HT1080 (cell line): ENCODE measurements at places on chromosomes 7 and 10.

GRCh38 chr10:131786756-131787605 is 113.8 kb upstream of the PPP2R2D start:
- DNase-seq: no peak

DNA sequence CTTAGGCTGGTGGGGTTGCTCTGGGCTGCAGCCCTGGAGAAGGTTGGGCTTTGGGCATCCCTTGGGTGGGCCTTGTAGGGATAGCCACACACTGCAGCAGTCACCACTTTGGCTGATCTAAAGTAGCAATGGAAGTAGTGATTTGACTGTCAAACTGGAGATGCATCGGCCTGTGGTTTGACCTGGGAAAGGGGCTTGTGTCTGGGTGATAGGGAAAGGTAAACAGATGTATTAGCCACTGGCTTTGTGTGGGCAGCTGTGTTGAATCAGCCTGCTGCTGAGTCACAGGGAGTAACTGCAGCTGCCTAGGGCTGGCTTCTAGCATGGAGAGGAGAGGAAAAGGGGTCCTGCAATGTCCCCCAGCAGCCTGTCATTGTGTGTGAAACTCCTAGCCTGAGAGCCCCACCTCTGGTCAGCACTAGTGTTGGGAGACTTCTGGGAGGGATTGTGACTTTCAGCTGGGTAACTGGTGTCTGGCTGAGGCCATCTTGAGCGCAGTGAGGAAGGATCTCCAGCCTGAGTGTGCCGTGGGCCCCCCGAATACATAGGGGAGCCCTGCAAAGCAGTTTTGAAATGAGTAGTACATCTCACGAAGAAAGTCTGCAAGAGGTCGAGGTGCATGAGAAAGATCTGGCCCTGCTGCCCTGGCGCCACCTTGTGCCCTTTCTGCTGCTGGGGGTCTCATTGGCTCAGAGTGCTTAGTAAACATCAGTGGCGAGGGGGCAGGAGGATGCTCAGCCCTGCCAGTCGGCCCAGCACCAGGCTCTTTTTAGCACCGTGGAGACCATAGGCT is 117.3 kb downstream of the FANK1 start:
- DNase-seq: peak; percentile 91

GRCh38 chr7:91814189-91814588 is 66.3 kb downstream of the MTERF1 start:
- no peak for DNase-seq

DNA sequence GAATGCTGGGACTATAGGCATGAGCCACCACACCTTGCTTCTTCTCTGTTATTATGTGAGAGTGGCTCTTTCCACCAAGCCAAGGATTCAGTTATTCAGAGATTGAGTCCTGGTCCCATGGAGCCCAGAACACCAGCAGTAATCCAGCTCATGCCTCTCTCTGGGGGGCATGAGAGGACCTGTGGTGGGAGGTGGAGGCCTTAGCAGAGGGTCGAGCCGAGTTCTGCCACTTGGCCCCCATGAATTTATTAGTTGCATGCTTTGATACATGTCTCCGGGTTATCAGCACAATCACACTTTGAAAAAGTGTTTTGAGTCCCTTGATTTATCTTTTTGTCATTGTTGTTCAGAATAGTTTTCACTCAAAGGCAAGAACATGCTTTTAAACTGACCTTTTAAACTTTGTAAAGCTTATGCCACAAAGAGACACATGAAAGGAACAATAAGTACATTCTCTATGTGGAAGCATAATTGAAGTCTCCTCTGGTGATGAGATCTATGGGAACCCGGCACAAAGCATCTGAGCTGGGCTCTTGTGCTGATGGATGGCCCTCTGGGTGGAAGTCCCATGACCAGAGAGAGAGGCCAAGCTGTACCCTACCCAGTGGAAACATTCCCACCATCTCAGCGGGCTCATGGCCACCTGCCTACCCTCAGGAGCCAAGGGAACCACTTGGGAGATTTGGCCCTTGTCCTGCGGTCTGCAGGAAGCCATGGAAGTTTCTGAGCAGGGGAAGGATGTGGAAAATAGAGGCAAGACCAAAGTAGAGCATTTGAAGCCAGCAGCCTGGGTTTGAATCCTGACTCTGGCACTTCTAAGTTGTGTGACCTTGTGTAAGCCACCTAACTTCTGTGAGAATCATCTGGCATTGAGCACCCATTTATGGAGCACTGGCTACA is 53.9 kb downstream of the MINDY4 start:
- no peak for DNase-seq

- peak; percentile 97 for DNase-seq
These were observed 461.9 kb upstream of the KLF6 start for GRCh38 chr10:4246881-4247358.

- DNase-seq: no peak
These were observed 28.6 kb downstream of the PARD3 start for GRCh38 chr10:34786464-34786863.

GRCh38 chr10:48249763-48250351 is 24.6 kb downstream of the FRMPD2 start:
- DNase-seq: no peak

- DNase-seq: no peak
These were observed 108.7 kb downstream of the TBXAS1 start for GRCh38 chr7:139937715-139938114.

DNA sequence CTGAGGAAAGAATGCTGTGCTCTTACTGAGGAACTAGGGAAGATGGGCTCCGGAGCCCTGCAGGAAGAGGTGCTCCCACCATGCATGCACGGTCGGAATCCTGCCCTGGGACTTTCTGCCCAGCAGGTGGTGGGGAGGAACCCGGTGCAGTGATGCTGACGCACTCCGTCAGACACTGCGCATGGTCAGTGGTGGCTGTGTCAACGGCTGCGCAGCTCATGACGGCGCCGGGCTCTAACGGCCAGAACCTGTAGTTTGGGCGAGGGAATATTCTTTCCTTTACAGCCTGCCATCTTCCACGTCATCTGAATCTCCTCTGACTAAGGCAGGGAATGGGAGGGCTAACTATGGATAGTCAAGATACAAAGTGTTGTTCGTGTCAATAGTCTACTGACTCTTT is 189.2 kb upstream of the MGMT start:
- DNase-seq: no peak

DNA sequence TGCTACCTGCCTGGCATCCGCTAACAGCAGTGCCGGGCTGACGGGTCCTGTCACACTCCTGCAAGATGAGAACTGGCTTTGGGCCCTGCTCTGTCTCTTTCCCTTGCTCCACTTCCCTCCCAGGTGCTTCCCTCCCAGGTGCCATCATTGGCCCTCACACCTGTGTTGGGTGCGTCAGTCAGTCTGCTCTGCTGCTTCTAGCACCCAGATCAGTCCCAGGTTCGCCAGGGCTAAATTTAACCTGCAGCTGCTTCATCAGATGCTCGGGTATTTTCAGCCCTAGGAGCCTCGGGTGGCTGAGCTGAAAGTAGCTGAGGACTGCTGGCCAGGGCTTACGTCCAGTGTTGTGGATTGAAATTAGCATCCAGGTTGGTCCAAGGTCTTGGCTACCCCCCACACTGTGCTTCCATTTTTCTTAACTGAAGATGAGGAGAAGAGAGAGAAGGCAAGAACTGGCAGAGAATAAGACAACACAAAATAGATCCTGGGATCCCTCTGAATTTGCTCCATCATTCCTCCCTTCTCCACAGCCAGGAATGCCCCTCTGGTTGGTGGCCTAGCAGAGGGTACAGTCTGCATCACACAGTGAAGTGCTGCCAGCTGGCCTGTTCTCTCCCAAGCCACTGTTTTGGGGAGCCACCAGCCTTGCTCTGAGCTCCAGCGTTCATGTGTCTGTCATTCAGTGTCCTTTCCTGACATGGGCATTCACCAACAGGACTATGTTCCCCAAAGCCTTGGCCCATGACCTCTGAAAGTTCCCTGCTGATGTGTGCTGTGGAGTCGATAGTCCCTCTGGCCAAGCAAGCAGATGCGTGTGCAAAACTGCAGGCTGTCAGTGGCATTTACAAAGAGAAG is 65.9 kb upstream of the SYPL1 start:
- DNase-seq: no peak

DNA sequence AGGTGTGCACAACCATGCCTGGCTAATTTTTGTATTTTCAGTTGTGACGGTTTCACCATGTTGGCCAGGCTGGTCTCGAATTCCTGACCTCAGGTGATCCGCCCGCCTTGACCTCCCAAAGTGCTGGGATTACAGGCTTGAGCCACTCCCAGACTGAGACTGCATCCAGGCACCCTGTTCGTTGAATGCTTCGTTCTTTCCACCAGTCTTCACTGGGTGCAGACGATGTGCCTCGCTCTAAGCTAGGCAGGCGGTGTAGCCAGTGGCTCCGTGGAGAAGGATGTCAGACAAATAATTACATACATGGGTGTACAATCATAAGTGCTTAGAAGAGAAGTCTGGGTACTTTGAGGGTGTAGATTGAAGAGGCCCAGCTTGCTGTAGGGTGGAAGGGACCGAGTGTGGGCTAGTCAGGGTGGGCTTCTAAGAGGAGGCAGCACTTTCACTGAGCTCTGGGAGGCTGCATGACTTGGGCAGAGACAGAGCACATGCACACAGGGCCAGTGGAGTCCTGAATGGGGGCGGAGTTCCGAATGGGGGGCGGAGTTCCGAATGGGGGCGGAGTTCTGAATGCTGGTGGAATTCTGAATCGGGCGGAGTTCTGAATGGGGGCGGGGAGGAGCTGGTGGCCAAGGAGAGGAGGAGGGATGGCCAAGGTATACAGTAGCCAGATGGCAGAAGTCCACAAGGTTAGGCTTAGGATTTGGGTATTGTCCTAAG is 74.3 kb downstream of the COL26A1 start:
- DNase-seq: no peak

DNA sequence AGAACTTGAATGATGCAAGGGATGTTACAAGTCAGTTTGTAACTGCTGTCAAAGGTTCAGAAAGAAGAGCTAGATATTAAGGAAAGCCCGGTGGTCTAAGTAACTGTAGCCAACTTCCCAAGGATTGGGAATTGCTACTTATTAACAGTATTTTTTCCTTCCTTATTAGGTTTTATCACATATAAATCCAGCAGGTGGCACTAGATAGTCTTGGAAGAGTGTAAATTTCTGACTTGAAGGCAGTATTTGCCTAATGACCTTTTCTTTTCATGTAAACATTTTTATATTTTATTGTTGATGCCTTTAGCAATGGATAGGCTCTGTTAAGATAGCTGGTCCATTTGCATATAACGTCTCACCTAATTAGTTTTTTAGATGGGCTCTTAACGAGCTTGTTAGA is 51.2 kb downstream of the ANLN start:
- peak; percentile 6 for DNase-seq

GRCh38 chr7:81583882-81584533 is 185.8 kb downstream of the HGF start:
- no peak for DNase-seq

DNA sequence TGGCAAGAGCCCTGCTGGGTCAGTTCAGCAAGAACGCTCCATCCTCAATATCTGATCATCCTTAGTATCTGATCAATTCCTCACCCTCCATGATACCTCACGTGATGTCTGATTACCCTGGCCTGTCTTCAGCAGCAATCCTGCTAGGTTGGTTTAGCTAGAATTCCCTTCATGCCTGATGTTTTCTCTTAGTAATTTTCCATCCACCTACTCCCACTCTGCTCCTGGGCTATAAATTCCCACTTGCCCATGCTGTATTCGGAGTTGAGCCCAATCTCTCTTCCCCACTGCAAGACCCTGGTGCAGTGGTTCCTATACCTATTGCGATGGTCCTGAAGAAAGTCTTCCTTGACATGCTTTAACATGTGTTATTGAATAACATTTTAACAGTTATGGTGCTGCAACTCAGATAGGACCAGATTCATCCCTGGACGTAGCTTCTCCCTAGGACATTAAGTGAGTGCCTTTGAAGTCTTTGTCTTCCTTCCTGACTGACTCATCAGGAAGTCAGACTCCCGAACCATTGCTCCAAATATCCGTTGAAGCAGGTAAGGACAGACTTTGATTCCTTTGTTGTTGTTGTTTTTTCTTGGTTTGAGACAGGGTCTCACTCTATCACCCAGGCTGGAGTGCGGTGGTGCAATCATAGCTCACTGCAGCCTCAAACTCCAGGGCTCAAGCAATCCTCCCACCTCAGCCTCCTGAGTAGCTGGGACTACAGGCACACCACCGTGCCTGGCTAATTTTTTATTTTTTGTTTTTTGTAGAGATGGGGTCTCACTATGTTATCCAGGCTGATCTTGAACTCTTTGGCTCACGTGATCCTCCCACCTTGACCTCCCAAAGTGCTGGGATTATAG is 29.4 kb upstream of the CLDN3 start:
- DNase-seq: peak; percentile 55

DNA sequence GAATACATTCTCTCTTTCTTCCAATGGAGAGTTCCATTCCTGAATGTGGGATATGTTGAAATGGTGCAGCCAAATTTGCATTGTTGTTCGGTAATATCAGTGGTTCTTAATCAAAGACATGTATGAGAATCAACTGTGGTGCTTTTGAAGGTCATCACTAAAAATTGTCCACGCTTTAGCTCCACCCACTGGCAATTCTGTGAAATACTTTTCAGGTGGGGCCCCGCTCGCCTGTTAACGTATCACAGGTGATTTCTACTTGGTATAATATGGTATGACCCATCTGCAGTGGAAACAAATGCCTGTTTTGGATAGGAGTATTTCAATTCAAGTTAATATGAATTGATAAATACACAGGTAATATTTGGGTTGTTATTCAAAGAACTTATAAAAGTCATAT is 178.4 kb downstream of the NSUN6 start:
- DNase-seq: no peak

- DNase-seq: no peak
These were observed 115.1 kb upstream of the ANTXRL start for GRCh38 chr10:46171661-46172060.

GRCh38 chr7:157008206-157009169 is 2.0 kb downstream of the MNX1 start:
- no peak for DNase-seq

DNA sequence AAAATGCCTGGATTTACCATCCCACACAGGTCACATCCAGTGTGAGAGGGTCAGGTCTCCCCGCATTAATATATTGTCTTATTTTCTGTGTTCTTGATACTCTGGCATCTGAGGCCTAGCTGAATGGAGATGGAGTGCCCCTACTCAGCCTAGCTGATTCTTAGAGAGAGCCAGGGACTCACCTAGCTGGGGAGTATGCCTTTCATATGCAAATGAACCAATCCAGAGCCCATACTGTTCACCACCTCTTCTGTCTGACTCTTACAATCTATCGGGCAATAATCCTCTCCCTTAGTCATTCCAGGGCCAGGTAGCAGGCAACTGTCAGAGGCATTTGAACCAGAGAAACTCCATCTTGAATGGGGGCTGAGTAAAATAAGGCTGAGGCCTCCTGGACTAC is 46.3 kb downstream of the LBX1 start:
- no peak for DNase-seq

- peak; percentile 44 for DNase-seq
These were observed 166.8 kb downstream of the IQUB start for GRCh38 chr7:123367484-123368122.
